ENCODE measurements at places on chromosomes 3 and 15.

GRCh38 chr15:41575282-41575681 is 16.3 kb downstream of the TYRO3 start:
- no peak for DNase-seq

- no peak for DNase-seq
Observed at GRCh38 chr3:158095814-158096704, 10.2 kb downstream of the SHOX2 start.

GRCh38 chr3:77541203-77541922 is 501.5 kb downstream of the ROBO2 start:
- DNase-seq: no peak

DNA sequence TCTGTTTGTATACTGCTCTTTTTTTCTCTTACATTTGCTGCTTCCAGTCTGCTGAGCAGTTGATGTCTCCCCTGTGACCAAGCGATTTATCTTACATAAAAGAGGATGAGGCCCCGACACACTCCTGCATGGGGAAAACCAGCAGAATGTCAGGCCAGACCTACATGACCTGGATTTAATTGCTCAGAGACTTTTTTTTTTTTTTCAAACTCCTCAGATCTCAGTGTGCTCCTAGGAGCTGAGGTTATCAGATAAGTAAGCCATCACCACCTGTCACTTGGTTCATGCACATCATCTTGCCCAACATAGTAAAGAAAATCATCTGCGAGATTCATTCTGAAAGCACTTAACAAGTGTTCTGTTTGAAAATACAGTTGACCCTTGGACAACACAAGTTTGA is 163.1 kb downstream of the PLCL2 start:
- no peak for DNase-seq

GRCh38 chr3:74267588-74268184 is 346.8 kb downstream of the CNTN3 start:
- DNase-seq: no peak

DNA sequence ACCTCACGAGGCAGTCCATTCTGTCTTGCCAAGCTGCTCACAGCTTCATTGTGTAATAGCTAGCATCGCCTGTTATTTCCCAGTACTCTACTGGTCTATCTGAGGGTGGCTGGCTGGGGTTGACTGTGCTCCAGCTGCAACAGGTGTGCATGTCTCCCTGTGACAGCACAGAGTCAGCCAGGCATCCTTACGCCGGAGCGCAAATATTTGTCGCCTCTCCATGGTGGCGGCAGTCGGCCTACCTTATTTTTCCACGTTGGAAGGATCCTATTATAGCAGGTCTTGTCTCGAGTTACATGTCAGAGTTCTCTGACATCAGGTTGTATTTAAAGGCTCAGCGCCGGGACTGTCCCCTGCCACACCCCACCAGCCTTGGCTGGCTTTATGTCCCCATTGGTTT is 307.1 kb downstream of the TLE3 start:
- DNase-seq: no peak

- DNase-seq: no peak
Observed at GRCh38 chr3:138227650-138228049, 40.5 kb downstream of the ARMC8 start.

DNA sequence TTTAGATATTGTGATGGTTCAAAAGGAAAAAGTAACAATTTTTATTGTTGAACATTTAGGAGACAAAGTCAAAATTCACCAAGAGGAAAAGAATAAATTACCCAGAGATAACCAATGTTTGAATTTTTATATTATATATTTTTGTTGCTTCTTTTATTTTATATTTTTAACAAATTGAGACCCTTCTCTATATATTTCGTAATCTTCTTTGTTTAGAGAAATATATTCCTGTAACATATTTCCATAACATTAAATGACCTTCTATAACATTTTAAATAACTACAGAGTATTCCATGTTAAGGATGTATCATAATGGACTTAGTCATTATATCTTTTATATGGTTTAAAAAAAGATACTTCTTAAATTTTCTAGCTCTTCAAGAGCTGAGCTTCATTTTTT is 128.0 kb downstream of the RBPMS2 start:
- DNase-seq: no peak

DNA sequence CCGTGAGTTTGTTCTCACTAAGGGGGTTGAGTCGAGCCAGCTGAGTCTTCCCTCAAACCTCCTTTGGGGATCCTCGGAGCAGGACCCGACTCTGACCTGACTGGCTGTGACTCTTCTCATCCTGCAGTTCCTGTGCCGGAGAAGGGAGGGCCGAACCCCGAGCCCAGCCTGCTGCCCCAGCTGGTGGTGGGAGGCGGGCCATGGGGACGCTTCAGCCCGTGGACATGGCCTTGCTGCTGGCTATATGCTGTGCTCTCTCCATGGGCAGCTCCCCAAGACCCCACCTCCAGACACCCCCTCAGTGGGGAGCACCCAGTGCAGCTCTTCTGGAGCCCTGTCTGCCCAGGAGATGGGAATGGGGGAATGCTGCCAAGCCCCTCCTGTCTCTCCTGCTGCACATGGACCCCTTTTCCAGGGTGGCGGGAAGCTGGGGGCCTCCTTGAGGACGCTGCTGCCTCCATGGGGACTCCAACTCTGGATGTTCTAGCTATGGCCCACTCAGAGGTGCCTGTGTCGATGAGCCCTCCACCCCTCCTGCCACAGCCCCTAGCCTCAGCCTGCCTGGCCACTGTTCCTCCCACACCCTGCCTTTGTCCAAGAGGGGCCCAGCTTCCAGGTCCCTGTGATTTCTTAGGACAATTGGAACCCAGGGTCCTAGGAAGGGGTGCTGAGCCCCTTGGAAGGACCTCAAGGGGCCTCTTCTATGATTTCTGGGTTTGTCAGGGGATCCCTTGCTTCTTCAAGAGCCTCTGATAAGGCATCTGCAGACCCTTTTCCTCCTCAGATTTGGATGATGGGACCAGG is 12.8 kb downstream of the C15orf39 start:
- no peak for DNase-seq

DNA sequence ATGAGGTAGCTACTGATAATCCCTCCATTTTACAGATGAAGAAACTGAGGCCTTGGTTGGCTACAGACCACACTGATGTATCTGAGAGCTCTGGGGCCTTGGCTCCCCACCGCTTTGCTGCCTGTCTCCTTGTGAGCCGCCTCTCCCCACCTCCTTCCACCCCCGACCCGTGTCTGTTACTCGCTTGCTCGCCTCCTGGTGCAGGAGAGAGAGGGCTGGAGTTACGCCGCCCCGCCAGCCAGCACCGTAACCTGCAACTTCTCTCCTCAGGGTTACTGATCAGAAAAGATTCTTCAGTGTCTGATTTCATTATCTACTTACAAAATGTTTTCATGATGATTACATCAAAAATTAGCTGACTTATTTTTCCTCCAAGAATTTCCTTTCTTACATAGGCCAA is 34.1 kb downstream of the TM2D3 start:
- DNase-seq: no peak
